ENCODE measurements at places on chromosomes 6 and 20. TPM values are rescaled to one million over a fixed set of nuclear protein-coding genes. Genes with fewer than 3 reads are reported as not detected.

CFAP206 gene
- 0.58 TPM for total RNA-seq

LY6G6D gene
- not detected for total RNA-seq

TGM2 gene
- 524 TPM for total RNA-seq

SLC32A1 gene
- total RNA-seq = not detected

PRR18 gene
- 0.13 TPM for total RNA-seq

NMBR gene
- not detected for total RNA-seq

PNPLA1 gene
- total RNA-seq = not detected

SLC4A11 gene
- total RNA-seq = 13.0 TPM

ECT2L gene
- total RNA-seq = not detected

CALHM4 gene
- not detected for total RNA-seq

COL12A1 gene
- total RNA-seq = 3.9 TPM

HAO1 gene
- total RNA-seq = not detected

C6orf15 gene
- not detected for total RNA-seq

FGD2 gene
- not detected for total RNA-seq

ZNF512B gene
- 13.7 TPM for total RNA-seq

HM13 gene
- 246 TPM for total RNA-seq

PRKN gene
- 0.24 TPM for total RNA-seq

NKX2-2 gene
- not detected for total RNA-seq

BICRAL gene
- 2.8 TPM for total RNA-seq

CD93 gene
- total RNA-seq = not detected

LGSN gene
- total RNA-seq = 2.4 TPM

TNNC2 gene
- 0.26 TPM for total RNA-seq

TCF19 gene
- total RNA-seq = 15.0 TPM

TGM3 gene
- 0.05 TPM for total RNA-seq

BPIFA1 gene
- not detected for total RNA-seq

NHLRC1 gene
- total RNA-seq = 1.5 TPM

MYMX gene
- total RNA-seq = not detected

LY6G5B gene
- 2.7 TPM for total RNA-seq

PERP gene
- total RNA-seq = 75.0 TPM

XKR7 gene
- total RNA-seq = not detected
